GM18507 (cell line): ENCODE measurements at places on chromosomes 11 and 22.

DNA sequence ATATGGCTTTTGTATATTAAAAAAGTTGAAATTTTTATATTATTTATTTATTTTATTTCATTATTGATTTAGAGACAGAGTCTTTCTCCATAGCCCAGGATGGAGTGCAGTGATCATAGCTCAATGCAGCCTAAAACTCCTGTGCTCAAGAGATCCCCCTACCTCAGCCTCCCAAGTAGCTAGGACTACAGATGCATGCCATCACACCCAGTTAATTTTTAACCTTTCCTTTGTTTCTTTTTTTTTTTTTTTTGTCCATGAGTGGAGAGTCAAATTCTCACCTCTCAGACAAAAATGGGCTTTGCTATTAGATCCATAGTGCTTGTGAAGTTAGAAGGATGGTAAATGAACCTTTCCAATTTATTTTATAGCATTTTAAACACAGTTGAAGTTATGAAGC, 182.5 kb downstream of the SOX6 start:
- no peak for DNase-seq

DNA sequence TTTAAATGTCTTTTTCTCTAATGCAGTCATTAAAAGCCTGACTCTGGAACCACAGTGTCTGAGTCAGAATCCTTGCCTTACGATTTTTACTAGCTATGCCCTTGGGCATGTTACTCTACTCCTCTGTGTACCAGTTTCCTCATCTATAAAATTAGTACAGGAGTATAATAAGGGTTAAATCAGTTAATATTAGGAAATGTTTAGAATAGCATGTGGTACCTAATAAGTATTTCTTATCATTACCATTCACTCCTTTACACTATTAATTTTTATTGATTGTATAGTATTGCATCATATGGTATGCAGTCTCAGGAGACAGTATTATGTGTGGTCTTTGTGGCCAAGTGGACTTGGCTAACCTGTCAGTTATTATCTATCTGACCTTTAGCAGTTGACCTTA, 68.2 kb downstream of the METTL15 start:
- no peak for DNase-seq

GRCh38 chr11:11140510-11140909, 212.5 kb downstream of the CSNK2A3 start:
- no peak for DNase-seq

- DNase-seq: no peak
These were observed 155.2 kb upstream of the GRK3 start for GRCh38 chr22:25409240-25409639.
